KG1 (cell line): ENCODE measurements at places on chromosomes 11 and 22.

DNA sequence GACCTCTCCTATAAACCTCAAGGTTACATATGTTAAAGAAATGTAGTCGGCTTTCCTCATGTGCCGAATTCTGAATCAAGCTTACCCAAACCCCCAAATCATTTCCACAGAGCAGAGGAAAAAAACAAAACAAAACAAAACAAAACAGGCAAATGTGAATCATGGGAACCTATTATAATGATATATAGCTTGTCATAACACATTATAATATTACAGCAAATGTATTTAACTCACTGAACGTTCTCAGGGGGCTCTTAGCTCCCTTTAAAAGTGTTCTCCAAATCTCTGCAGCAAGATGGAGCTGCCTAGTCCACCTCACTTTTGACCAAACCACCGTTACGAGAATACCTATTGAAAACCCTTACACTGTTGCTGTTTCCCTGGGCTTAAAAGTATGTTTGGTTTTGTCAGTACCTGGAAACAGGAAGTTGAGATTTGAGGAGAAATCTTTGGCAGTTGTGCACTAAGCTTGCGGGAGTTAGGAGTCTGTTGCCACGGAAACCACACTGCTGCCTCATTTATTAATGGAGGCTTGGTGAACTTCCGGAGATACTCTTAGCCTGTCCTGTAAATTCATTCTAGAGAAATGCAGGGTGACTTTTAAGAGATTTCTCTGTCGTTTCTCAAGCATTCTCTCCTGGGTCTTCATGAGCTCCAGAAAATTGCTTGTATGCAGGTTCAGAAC, 167.0 kb upstream of the RASSF10 start:
- DNase-seq = no peak

- no peak for DNase-seq
Observed at GRCh38 chr22:27627444-27627833, 174.1 kb downstream of the MN1 start.

DNA sequence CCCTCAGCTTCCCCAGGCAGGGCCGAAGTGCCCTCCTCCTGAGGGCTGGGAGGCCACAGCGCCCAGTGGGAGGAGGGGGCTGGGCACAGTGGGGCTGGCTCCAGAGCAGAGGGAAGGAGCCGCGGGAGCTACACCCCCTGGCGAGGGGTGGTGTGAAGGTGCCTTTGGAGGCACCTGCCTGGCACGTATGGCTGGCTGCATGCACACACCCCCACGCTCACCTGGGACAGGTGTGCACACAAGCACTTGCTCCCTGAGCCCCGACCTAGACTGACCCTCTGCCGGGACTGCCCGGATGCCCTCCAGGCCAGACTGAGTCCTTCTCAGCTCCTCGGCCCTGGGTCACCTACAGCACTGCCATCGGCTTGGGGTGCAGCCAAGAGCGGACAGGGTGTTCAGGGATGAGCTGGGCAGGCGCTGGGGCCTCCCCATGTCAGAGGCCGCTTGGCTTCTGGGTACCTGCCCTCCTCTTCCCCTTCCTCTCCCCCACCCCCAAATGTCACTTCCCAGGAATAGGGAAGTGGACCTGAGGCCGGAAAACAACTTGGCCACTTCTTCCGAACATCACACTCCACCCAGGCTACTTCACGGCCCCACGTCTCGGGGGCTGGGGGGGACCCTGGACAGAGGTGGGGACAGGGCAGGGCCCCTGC, 7.4 kb upstream of the PIM3 start:
- no peak for DNase-seq

- no peak for DNase-seq
Observed at GRCh38 chr11:80103142-80103859, 662.5 kb upstream of the TENM4 start.

DNA sequence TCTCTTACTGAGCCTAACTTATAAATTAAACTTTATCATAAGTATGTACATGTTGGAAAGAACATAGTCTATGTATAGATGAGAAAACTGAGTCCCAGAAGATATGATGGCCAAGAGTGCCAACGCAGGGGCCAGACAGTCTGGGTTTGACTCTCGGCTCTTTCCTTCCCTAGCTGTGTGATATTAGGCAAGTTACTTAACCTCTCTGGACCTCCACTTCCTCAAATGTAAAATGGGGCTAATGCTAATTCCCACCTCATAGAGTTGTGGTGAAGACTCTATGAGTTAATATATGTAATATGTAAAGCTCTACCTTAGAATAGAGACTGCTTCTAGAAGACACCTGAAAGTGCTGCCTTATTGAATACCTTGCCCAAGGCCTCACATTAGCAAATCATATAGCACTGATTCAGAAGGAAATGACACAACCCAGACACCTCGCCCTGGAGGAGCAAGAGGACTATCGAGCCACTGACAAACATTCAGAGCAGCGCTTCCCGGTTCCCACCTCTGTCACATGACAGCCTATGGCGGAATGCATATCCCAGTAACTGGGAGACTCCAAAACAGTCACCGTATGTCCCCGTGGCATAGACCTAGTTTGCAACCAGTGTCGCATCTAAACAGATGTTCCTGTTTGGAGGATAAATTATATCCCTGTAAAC, 11.3 kb upstream of the CCDC86 start:
- DNase-seq = peak; percentile 84
